ENCODE measurements at places on chromosomes 2 and 18.

GRCh38 chr2:213420828-213421385 lies 136.6 kb downstream of the SPAG16 start:
- DNase-seq = no peak

DNA sequence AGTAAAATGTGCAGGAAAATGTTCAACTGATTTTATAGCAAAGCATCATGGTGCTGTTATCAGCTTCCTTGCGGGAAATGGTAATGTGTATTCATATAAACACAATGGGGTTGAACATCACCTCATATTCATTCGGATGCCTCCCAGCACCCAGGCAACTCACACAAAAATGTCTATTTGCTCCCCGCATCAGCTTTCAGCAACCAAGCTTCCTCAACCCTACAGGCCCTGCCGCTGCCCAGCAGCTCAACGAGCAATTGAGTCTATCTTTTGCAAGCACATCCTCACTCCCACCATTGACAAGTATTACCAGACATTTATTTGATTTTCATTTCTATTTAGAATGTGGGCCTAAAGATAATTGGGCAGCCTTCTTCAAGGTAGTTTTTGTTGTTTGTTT lies 2161.4 kb upstream of the PIK3C3 start:
- DNase-seq = no peak

DNA sequence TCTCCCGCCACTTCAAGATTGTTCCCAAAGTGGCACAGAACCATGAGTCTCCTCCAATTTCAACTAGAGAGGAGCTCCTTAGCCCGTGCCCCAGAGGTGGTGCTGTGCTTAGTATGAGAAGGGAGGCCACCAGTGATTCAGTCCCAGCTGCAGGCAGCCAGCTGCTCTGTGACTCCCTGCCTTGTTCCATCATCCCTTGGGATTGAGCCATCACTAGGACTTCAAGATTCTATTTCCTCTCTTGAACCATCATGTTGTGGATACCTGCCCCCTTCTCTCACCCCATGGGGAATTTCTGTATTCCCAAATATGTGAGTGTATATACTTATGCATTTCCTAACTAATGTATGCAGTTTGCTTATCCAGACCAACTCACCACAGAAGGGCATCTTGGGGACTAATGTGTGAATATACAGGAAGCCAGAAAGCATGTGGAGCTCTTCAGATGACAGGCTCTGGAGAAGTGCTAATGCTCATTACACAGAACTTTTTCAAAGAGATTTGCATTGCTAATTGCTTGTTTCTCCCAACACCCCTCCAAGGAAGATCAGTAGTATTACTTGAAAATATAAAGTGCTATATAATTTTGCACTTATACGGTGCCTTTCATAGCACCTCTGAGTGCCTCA lies 111.0 kb upstream of the MAP3K20 start:
- DNase-seq = no peak

- no peak for DNase-seq
Measured at GRCh38 chr2:225337183-225337582, 62.3 kb upstream of the NYAP2 start.

- no peak for DNase-seq
Measured at GRCh38 chr2:75592030-75592429, 31.3 kb upstream of the EVA1A start.

- DNase-seq = no peak
Measured at GRCh38 chr2:12096051-12096787, 349.8 kb downstream of the LPIN1 start.

DNA sequence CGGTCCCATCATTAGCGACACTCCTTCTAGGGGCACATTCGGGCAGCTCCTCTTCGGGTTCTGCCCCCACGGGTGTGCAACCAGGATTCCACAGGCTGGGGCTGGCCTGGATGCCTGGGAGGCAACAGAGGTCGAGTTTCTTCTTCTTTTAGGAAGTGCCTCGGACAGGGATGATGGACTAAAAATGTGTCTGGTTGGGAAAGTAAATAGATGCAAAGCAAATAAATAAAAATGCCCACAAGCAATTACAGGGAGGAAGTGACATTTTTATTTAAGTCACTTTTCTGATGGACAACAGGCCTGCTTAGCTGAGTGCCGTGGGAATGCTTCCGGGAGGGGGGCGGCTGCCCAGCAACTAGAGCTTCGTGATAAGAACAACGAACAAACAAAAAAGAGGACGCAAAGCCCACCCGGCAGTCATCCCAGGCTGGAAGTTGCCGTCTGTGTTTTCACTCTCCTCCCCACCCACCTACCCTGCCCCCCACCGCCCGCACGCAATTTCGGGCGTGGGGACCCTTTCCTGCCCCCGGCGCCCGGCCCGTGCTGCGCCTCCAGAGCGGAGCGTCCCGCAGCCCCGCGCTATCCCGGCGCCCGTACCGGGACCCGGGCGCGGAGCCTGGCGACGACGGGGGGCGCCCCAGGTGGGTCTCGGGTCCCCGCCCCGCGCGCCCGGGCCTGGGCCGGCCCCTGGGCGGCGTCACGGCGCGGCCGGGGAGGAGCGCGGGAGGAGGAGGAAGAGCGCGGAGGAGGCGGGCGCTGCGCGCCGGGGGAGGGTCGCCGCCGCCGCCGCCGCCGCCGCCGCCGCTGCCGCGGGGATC lies 412 bp upstream of the NCK2 start:
- DNase-seq = peak; percentile 44

- DNase-seq = no peak
Measured at GRCh38 chr2:181304011-181304844, 153.0 kb upstream of the ITGA4 start.

GRCh38 chr2:220034426-220035130 lies 407.1 kb downstream of the SLC4A3 start:
- no peak for DNase-seq

- no peak for DNase-seq
Measured at GRCh38 chr2:71884303-71885042, 263.2 kb downstream of the CYP26B1 start.

- DNase-seq = no peak
Measured at GRCh38 chr18:35095983-35096676, 54.9 kb downstream of the MAPRE2 start.

DNA sequence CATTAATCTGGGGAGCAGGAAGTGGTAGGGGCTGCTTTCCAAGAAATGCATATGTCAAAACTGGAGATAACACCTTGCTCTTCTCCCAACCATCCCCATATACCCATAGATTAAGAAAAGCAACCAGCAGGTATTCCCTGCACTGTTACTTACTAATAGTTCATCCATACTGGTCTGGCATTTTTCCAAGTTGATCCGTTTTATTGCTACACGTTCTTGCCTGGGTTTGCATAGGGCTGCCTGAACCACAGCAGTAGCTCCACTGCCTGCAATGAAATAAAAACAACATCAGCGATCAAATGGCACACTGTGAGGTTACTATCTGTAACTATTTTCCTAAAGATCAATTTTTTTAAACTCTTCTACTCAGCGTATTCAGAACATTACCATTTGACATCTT lies 65.6 kb downstream of the STK39 start:
- no peak for DNase-seq

- DNase-seq = no peak
Measured at GRCh38 chr2:57878866-57879210, 167.8 kb upstream of the VRK2 start.

DNA sequence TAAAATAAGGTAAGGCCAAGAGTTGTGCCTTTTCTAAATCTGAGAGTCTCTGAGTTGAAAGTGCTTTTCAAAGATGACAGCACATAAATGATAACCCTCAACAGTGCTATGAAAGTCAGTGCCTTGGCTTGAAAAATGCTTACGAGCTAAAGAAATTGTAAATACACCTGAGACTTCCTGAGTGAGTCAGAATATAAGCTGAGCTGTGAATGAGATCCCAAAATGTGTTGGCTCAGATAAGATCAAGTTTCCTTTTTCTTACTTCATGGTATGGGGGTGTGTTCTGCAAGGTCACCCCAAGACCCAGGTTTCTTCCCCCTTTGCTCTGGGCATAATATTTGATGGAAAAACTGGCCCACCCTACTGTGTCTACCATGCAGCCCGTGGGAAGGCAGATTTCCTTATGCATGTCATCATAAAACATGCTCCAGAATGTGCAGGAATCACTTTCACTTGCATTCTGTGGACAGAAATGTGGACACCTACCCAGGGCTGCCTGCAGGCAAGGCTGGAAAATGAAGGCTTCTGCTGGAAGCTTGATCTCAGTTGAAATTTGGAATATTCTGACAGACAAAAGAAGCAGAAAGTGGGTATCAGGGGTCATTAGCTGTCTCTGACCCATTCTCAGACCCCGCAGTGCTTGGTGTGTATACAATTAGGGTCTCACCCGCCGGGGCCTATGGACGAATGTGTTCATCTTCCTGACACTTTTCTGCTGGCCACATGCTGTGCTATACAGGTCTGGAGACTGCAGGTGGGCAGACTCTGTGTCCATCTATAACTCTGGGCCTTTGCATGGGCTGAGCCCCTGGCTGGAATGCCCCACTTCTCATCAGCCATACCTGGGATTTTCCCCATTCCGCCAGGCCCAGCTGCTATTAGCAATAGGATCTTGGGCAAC lies 212.6 kb downstream of the SH3RF3 start:
- DNase-seq = no peak

DNA sequence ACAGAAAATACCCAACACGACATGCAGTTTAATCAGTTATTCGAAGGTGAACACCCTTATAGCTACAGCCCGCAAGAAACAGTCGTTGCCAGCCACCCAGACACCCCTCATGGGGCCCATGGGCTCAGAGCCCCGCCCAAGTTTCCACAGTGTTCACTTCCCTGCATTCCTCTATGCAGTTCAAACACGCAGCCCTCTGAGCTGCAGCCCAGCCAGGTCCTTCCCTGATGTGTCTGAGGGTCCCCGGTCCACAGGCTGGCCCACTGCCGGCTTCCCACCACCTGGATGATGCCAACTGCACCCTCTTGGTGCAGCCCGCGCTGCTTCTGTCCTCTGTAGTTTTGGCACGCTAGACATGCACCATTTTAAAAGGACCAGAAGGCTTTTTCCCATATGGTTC lies 87.4 kb downstream of the ZNF516 start:
- no peak for DNase-seq

DNA sequence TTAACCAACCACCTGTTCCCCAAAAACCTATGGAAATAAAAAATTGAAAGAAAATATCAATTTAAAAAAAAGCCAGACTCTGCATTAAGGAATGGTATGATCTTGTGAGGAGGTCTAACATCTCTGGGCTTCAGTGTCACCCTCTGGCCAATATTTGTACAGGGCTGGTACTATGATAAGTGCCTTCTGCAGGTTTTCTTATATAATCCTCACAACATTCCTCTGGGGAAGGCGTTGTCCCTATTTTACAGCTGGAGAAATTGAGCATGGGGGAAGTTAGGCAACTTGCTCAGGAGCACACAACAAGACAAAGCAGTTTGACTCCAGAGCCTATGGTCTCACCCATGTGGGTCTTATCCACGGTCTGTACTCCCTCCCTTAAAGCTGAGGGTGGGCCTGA lies 86.0 kb downstream of the ZBTB7C start:
- no peak for DNase-seq

- no peak for DNase-seq
Measured at GRCh38 chr2:197297772-197298318, 12.7 kb downstream of the ANKRD44 start.

Data from amygdala (tissue), 56 donors.